ENCODE measurements at places on chromosomes 3 and 15.

GRCh38 chr3:158773166-158773565 is 28.7 kb upstream of the MFSD1 start:
- DNase-seq: no peak

GRCh38 chr3:79886204-79886603 is 118.4 kb upstream of the ROBO1 start:
- DNase-seq: no peak

DNA sequence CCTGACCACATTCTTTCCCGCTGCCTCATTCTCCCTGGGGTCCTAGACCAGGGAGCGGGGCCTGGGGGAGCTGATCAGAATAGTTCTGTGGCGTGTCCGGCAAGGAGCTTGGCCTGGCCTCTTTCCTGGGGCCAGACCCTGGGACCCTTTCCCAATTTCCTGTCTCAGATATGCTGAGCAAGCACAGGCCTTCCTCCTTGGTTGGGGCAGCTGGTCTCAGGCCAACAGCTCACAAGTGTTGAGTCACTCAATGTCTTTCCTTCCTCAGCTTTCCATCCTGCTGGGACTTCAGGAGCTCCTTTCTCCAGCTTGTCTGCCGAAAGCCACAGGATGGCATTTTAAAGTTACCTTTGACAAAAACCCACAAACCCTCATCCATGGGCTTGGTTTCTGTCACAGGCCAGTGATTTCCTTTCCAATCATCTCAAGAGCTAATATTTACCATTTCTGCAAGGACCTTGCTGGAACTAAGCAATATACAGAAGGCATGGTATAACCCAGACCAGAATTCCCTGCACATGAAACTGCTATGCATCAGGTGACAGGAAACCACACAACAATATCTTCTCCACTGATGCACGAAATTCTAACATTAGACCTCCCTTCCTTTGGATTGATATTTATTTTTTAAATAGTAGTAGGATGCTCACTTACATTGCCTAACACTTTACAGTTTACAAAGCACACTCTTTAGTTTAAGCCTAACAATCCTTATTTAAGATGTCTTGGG is 19.5 kb upstream of the TIMP4 start:
- DNase-seq: no peak

DNA sequence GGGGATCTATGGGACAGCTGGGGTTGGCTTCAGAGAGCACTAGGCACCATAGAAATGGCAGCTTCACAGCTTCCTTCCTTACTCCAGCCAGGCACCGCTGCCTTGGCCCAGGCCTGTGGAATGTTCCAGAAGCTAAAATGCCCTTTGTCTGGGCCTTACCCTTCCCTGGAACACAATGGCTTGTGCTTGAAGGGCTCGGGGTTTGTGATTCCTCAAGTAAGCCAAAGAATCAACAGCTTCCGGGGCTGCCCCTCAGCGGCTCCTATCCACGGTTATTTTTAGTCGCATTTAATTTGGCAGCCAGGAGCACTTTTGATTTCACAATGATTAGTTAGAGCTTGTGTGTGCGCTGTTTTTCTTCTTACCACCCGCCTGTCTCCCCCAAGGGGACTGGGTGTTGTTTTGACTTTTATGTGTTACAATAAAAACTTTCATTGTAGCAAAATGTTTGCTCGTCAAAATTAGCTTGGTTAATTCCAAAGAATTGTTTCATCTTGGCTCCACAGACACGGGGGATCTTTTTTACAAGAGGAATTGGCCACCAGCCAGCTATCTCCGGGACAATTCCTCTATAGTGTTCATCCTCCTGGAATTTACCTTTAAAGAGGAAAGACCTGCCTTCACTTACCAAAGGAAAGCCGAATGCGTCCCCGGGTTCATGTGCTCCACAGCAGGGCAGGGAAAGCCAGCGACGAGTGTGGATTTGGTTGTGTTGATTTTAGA is 73.8 kb downstream of the TLE3 start:
- DNase-seq: peak; percentile 9

DNA sequence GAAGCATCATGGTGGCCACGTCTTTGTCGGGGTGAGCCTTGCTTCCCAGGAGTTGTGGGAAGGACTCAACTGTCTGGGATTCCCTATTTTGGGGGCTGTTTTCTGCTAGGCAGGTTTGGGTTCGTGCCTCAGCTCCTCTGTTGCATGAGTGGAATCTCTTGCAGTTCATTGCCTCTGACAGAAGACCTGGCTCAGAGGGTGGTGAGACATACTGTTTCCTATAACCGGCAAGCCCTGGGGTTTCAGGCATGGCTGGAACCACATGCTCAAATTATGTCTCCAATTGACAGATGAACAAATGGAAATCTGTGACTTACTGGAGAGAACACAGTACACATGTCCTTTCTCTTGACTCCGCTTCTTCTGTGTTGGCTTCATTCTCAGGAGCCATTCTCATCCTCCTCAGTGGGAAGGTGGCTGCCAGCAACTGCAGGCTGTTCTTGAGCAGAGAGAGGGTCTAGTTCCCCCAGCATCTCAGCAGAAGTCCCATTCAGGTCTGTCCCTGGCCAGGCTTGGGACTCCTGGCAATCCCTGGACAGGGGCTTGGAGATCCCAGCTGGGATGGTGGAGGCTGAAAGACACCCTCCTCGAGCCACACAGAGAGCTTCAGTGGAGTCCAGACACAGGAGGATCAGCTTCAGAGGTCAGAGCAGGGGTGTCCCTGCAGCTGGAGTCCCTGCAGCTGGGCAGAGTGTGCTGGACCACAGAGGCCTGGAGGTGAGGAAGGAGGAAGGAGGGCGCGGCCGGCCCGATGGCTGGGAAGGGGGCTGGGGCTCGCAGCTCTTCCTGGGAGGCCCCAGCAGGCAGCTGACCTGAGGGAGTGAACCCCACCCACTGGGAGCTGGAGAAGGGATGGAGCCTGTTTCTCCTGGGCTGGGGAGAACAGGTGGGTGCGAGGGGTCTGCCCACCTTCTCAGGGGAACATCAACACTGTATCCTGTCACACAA is 97.6 kb downstream of the LSM3 start:
- no peak for DNase-seq

DNA sequence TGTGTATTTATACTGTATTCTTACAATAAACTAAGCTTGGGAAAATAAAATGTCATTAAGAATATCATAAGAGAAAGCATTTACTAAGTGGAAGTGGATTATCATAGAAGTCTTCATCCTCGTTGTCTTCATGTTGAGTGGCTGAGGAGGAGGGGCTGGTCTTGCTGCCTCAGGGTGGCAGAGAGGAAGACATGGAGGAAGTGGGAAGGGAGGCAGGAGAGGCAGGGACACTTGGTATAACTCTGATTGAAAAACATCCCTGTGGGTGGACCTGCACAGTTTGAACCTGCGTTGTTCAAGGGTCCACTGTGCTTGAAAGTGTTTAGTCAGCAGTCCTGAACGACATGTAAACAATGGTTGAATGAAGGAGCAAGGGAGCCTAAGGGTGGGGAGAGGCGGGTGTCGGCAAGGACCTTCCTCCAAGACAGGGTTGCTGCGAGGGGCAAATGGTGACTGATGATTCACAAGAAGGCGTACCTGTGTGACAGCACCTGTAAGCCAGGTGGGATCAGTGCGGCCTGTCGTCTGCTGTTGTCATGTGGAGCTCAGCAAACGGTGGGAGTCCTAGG is 103.8 kb upstream of the KLF13 start:
- no peak for DNase-seq

GRCh38 chr3:168648321-168648720 is 552.6 kb upstream of the GOLIM4 start:
- no peak for DNase-seq

DNA sequence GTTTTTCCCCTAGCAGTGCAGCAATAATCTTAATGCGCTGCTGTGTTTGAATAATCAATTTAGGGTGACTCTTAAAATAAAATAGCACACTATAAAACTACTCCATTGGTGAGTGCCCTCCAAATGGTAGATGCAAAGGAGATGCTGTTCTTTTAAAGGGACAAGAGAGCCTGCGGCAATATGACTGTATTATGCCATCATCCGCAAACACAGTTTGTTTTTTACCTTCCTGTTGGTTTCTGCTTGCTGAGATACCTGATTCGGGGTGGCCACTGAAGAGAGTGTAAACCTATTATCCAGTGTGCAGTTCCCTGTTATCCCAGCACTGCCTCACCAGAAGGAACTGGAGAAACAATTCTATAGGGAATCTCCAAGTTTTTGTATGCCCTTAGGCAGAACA is 523.1 kb upstream of the TGFBR2 start:
- DNase-seq: no peak

- DNase-seq: no peak
Observed at GRCh38 chr3:12054245-12054644, 50.1 kb downstream of the SYN2 start.

DNA sequence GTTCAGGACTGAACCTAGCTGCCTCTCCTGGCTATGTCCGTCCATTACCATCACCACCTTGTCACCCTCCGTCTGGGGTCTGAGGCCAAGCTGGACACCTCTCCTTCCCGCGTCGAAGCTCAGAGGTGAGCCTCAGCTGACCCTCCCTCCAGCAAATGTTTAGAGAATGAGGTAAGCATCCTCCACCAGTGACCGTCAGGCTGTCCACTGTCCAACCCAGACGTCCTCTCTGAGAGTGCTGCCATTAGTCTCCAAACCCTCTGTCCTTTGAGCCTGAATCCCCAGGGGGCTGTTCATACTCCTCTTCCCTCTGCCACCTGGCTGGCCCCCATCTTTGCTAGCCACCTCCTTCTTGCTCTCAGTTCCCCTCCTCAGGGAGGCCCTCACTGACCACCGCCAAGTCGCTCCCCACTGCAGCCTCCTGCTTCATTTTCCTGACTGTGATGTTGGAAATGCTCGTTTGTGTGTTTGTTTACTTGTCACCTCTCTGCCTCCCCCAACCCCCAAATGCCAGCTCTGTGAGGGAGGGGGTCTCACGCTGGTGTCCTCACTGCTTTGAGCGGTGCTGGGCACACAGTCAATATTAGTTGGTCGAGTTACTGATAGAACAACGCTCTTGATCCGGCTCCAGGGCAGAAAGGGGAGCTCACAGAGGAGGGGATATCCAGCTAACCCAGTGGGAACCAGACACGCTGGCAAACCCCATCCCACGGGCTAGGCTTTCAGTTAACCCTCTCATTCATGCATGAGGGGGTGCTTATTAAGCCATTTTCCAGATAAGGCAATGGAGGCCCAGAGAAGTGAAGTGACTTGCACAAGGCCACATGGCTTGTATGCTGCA is 64.9 kb downstream of the IQSEC1 start:
- DNase-seq: no peak

- no peak for DNase-seq
Observed at GRCh38 chr3:136193278-136194054, 2.7 kb downstream of the MSL2 start.

- DNase-seq: no peak
Observed at GRCh38 chr3:120742849-120743365, 363 bp downstream of the GTF2E1 start.
